ENCODE measurements at places on chromosomes 4 and X. TPM values are rescaled to one million over a fixed set of nuclear protein-coding genes. Genes with fewer than 3 reads are reported as not detected.

SHISA3 gene
- total RNA-seq: 0.08 TPM

PLP1 gene
- not detected for total RNA-seq

RRH gene
- 0.48 TPM for total RNA-seq

AFM gene
- not detected for total RNA-seq

ERCC6L gene
- total RNA-seq: 12.6 TPM

RAB41 gene
- not detected for total RNA-seq

TMPRSS11D gene
- total RNA-seq: not detected

SLC35A2 gene
- 29.7 TPM for total RNA-seq

GPR82 gene
- total RNA-seq: 0.40 TPM

KLHL4 gene
- 0.11 TPM for total RNA-seq

GLA gene
- total RNA-seq: 58.2 TPM

ARHGAP24 gene
- not detected for total RNA-seq

NUDT10 gene
- 1.1 TPM for total RNA-seq

DCAF4L1 gene
- total RNA-seq: 0.36 TPM

SPANXA2 gene
- not detected for total RNA-seq

CXXC4 gene
- not detected for total RNA-seq

ZCCHC18 gene
- total RNA-seq: 3.6 TPM

SLC9B1 gene
- 0.82 TPM for total RNA-seq

IRF2 gene
- 46.5 TPM for total RNA-seq

FAM156B gene
- total RNA-seq: 14.1 TPM

DUX4 gene
- total RNA-seq: not detected

MORC4 gene
- 10.1 TPM for total RNA-seq

TSPAN5 gene
- 21.0 TPM for total RNA-seq

AFP gene
- total RNA-seq: not detected

SPP1 gene
- not detected for total RNA-seq

INPP4B gene
- 44.0 TPM for total RNA-seq

FGF13 gene
- not detected for total RNA-seq

CLIC2 gene
- total RNA-seq: 0.32 TPM

RHOH gene
- total RNA-seq: 122 TPM

RHOXF2B gene
- not detected for total RNA-seq

HEPH gene
- not detected for total RNA-seq

IRS4 gene
- total RNA-seq: not detected

MGAT4D gene
- not detected for total RNA-seq

FREM3 gene
- total RNA-seq: not detected

ART3 gene
- not detected for total RNA-seq

TCEAL2 gene
- total RNA-seq: not detected

S100P gene
- 4.3 TPM for total RNA-seq
